CD4-positive, alpha-beta T cell treated with Interleukin-6 for 4 hours (primary cell): ENCODE measurements at places on chromosomes 6 and 20.

DNA sequence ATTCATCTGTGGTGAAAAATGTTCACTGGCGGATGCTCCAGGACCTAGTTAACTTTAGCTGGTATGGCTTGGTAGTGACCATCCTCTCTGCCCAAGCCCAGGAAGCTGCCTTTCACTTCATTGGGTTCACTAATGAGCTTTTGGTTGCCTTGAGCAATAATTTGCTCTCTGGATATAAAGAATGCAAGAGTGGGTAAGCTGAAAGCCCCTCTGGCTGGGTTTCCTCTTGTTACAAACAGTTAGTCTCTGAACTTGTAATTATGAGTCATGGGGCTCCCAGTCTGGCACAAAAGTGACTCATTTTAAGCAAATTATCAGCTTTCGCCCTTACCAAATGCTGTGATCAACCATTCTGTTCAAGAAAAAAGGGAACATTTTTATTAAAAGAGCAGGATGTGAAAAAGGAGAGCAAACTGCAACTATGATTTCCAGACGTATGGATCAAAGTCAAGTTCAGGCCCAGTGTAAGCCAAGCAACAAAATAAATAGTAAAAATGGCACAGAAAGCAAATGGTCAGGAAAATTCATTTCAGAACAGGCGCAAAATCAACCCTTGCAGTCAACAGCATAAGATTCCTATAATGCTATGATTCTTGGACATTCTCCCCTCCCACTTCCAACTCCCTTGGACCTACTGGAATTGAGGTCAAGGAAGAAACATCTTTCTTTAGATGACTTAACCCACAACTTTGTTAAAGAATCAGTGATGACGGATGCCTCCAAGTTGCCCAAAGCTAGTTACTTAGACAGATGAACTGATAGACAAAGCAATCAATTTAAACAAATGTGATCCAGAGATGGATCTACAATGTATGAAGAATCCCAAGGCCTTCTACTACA, 130.0 kb upstream of the KCNK16 start:
- DNase-seq: no peak

DNA sequence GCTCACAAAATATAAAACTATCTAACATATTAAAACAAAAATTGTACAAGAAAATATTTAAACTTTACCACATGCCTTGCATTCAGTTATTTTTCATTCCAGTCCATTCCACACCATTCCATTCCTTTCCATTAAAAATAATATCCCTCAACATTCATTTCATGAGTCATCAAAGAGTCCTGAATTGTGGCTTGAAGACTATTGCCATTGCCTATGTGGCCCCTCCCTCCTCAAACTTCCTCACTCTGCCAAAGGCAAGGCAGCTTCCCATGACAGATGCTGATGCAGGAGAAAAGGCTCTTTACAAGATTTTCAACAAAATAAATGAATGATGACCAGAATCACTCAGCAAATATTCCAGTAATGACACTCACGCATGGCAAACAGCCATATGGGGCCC, 31.7 kb downstream of the IL20RA start:
- no peak for DNase-seq

DNA sequence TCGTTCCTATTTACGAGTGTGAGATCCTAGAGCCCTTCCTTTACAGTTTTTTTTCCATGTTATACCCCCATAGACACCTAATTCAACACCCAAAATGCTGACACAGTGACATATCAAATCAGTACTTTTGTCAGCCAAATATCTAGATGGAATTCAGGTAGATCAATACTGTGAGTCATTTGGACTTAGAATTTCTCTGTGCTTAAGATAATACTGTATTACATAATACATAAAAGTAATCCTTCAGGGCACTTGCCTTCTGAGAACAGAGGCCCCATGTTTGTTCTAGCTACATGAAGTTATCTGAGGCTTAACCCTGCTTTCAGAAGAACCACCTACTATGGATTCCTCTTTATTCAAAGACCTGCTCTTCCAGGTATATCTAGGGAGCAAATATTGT, 623.1 kb downstream of the PHF3 start:
- DNase-seq: no peak

- DNase-seq: no peak
Measured at GRCh38 chr6:111626441-111626840, 20.8 kb upstream of the TRAF3IP2 start.

GRCh38 chr20:1386323-1386722, 6.5 kb downstream of the FKBP1A start:
- DNase-seq: no peak

DNA sequence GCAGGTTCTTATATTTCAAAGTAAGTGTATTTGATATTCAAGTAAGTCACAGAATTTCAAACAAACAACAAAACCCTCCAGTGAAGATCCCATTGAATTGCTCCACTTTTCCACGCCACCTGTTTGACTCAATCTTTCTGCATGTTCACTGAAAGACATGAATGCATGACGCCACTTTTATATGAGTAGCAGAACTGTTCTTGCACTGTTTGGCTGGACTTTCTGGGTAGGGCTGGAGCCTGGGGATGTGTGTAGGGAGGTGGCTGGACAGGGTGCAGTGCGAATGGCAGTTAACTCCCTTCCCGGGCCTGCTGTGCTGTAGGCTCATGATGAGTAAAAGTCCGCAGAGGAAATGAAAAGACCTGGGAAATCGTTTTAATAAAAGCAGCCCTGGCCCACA, 39.7 kb downstream of the IL20RA start:
- no peak for DNase-seq
